ENCODE measurements at places on chromosomes 11 and 22.

DNA sequence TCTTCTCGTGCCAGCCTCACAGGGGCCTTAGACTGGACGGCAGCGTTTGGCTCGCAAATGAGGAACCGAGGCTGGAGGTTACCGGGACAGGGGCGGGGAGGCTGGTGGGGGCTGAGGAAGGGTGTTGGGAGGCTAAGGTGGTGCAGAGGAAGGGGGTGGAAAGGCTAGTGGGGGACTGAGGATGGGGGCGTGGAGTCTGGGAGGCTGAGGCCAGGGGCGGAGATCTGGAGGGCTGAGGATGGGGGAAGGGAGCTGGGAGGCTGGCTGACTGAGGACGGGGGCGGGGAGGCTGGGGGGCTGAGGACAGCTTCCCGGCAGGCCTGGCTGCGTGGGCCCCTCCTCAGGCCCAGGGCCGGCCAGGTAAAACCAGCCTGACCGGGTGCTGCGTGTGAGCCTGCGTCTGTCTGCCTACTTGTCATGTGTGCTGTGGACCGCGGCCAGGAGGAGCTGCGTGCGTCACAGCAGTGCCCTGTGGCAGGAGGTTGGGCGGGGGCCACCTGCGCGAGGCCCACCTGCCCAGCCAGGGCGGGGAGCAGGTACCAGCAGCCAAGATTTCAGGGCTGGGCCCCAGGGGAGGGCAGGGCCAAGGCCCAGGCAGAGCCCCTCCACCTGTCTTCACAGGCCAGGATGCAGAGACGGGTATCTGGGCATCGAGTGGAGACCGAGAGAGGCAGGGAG lies 9.4 kb upstream of the PIM3 start:
- DNase-seq, result no peak

- no peak for DNase-seq
These were observed 4.1 kb downstream of the ST3GAL4 start for GRCh38 chr11:126359431-126360048.

DNA sequence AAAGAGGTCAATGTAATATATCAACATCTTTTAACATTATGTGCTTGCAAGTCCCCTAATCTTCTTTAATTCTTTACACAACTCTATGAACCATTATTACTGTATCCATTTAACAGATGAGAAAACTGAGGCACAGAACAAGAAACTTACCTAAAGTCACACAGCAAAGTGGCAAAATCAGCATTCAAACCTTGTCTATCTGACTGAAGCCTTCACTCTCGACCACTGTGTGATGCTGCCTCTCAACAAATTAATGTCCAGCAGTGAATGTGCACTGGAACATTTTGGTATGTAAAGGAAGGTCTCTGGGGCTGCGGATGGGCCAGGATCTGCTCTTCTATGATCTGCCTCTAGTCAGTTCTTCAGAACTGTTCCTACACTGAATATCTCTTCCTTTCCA lies 42.1 kb downstream of the PRCP start:
- DNase-seq, result no peak

DNA sequence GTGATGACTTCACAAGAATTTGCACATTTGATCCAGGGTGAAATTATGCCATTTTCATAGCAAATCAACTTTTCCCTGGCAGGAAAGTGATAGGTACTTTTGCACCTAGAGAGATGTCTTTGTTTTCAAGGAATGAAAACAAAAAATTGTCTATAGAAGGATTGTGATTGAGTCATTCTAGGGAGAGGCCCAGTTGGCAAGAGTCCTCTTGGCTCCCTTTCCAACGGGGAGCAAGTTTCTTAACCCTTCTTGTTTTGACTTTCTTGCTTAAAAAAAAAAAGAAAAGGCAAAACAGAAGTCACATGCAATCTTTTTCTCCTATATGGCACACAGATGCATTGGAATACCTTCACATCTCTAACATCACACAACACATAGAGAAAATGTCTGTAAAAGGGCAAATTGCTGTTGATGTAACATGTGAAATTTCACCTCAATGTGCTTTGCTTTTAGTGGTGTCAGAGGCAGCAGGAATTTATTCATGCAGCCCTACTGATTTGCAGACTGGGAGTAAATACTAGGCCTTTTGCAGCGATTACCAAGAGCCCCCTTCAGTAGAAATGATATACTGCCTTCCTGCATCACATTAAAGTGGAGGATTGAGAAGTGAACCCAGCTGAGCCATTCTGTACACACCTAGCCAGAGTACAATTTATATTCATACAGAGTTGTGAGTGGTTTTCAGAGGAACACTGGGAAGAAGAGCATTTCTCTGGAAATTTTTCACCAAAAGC lies 290.7 kb upstream of the MPPED2 start:
- DNase-seq, result no peak

DNA sequence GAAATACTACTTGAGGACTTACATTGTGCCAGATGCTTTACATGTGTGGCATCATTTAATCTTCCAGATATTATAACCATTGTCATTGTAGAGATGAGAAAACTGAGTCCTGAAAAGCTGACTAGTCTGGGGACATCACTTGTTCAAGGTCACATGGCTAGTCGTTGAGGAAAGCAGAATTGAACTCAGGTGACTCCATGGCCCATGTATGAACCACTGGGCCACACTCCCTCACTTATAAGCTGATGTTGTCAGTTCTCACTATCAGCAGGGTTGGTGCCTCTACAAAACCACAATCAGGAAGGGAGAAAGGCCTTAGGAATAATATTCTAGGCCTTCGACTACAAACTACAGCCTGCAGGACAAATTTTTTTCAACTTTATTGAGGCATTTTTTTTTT lies 26.1 kb upstream of the ADA2 start:
- no peak for DNase-seq
